ENCODE measurements at places on chromosomes 11 and 22. TPM values are rescaled to one million over a fixed set of nuclear protein-coding genes. Genes with fewer than 3 reads are reported as not detected.

The XPNPEP3 gene
- 11.9 TPM for polyA plus RNA-seq

The DGCR6 gene
- 0.25 TPM for polyA plus RNA-seq

The KRTAP5-7 gene
- not detected for polyA plus RNA-seq

The CCT8L2 gene
- not detected for polyA plus RNA-seq

The PLAAT5 gene
- not detected for polyA plus RNA-seq

The SLC6A5 gene
- polyA plus RNA-seq = not detected

The PPP1R14B gene
- polyA plus RNA-seq = 48.1 TPM

The FLRT1 gene
- not detected for polyA plus RNA-seq
